ENCODE measurements at places on chromosomes 16 and 17.

DNA sequence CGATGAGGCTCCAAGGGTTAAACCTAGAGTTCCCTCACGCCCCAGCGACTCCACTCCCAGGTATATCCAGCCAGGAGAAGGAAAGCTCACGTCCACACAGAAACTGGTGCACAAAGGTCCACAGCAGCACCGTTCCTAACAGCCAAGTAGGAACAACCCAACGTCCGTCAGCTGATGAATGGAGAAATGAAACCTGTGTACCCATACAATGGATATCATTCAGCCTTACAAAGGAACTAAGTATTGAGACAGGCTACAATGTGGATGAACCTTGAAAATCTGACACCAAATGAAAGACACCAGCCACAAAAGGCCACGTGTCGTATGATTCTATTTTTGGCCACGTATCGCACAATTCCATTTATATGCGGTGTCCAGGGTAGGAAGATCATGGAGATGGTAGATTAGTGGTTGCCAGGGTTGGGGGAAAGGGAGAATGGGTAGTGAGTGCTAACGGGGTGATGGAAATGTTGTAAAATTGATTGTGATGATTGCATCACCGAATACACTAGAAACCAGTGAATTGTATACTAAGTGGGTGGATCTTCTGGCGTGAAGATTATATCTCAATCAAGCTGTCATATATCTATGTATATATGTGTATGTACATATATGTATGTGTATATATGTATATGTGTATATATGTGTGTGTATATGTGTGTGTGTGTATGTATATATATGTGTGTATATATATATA, 30.1 kb downstream of the NLRC3 start:
- no peak for DNase-seq

DNA sequence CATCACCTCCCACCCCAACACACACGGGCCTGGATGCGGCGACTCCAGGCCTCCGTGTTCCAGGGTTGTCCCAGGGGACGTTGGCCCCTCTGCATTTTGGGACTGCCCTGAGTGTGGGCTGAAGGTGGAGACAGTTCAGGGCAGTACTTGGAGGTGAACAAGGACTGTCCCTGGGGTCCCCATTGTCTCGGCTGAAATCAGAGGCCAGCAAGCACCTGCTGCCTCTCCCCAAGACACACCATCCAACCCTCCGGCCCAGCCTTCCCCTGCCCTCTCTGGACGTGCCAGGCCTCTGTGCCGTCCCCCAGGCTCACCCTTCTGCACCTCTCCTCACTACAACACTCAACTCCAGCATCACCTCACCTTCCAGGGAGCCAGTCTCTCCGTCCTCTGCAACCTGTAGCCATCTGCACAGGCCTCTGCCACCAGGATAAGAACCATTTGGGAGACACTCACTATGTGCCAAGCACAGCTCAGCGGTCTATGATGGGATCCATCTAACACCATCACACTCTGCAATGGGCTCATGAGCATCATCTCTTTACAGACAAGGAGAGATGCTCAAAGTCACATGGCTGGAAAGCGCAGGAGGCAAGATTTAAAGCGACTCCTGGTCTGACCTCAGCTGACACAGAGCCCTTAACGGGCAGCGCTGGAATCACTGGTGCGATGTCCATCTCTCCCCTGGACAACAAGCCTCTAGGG, 104.5 kb upstream of the SEC14L1 start:
- no peak for DNase-seq

DNA sequence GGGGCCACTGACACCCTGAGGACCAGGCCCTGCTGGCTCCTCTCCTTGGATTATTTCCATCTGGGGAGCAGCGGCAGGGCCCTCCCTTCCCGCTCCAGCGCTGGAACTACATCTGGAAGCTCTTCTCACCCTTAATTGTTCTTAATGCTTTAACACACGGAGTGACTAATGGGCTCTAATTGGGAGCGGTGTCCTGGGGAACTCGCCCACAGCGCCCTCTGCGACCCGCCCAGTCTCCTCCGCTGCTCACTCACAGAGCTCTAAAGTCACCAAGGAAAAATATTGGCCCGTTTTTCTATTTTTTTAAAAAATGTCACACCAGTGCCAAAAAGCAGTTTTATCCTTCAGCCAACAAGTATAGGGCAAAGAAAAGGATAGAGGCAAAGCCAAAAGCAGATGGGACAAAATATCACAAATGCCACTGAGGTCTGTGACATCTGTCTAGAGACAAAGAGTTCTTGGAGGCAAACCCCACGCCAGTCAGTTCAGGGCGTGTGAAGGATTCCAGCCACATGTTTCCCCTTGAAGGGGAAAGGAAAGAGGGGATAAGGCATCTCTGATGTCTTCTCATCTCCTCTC, 134.7 kb downstream of the RBFOX3 start:
- no peak for DNase-seq

DNA sequence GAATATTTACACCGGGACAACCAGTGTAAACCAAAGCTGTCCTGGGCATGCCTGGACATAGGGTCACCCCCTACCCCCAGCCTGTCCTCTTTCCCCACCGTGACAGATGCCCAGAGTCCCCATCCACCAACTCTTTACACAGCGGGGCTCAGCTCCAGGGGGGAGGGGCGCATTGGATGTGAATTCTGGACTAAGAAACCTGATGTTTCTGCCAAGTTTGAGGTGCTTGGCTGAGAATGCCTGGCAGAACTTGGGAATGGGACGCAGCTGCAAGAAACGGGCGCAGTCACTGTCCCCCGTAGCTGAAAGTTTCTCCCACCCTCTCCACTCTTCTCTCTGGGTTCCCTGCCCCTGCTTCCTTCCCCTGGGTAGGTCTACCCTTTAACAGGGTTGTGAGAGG, 68.0 kb upstream of the CDC42EP4 start:
- DNase-seq = no peak

- DNase-seq = no peak
Observed at GRCh38 chr16:11662582-11662981, 5.7 kb upstream of the SNN start.

DNA sequence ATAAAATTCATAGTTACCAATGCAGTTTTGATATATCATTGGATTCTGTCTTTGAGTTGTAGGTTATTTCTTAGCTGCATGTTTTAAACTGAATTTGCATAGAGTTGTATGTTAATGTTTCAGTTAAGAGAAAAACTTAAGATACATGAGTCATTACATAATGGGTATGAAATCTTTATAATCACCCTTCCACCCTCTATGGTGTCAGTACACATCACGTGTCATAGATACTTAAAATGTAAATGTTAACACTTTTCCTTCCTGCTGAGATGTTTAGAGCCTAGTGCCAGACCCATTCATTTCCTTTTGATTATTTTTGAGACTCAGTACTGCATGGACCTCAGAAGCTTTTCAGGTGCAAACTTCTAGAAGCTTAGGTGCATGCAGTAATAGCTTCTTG, 20.5 kb downstream of the ZNF207 start:
- DNase-seq = no peak

DNA sequence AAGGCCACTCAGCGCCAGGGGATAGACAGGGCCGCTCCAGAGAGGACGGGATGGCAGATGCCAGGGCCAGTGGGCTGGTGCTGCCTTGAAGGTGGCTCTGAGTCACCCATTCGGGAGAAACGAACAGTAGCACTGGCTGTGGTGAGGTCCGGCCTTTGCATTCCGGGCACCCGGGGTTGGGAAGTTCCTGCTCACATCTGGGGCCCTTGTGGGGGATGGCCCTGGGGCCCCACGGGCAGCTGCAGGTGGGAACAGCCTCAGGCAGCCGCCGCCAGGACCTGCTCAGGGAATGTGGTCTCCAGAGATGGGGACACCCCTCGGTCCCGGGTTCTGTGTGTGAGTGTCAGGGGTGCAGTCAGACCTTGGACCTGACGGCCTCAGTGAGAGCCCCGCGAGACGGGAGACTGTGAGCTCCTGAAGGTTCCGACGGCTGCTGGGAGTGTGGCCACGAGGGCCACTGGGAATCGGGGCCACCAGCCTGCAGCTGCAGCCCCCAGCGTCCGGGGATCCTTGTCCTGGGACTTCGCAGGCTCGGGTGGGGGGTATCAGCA, 1.4 kb downstream of the CBFA2T3 start:
- DNase-seq = no peak

GRCh38 chr17:61456061-61456681, 3.9 kb downstream of the TBX4 start:
- peak; percentile 44 for DNase-seq

DNA sequence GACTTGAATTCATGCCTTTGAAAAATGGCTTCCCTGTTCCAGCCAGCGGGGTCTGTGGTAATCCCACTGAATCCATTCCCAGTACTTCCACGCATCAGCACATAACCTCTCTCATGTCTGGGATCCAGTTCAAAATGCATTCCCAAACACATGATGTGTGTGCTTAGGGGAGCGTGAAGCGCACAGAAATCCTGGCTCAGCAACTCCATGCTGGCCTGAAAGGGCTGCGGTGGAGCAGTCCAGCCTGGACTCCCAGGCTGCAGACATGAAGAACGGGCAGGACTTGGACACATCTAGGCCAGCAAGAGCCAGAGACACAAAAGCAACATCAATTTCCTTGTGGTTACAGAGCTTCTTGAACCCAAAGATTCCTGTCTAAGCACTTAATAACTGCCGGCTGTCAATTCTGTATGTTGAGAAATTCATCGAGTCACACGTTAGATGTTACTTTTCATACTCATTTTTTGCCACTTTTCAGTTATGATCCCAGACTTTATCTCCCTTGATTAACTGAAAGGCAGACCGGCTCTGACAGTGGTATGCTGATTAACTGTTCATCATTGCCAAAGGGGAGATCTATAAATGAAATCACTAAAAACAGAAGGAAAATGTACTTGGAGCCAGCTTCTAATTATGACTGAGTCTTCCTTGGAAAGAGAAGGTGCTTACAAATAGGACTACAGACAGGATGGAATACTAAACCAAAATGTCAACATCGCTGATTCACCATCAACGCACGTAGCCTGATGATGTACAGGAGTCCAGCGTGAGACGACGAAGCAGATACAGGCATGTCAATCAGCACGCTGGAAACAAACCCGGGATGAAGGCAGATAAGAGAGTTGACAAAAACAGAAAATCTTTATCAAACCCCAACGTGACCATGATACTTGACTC, 23.0 kb downstream of the NSMCE1 start:
- DNase-seq = peak; percentile 16

DNA sequence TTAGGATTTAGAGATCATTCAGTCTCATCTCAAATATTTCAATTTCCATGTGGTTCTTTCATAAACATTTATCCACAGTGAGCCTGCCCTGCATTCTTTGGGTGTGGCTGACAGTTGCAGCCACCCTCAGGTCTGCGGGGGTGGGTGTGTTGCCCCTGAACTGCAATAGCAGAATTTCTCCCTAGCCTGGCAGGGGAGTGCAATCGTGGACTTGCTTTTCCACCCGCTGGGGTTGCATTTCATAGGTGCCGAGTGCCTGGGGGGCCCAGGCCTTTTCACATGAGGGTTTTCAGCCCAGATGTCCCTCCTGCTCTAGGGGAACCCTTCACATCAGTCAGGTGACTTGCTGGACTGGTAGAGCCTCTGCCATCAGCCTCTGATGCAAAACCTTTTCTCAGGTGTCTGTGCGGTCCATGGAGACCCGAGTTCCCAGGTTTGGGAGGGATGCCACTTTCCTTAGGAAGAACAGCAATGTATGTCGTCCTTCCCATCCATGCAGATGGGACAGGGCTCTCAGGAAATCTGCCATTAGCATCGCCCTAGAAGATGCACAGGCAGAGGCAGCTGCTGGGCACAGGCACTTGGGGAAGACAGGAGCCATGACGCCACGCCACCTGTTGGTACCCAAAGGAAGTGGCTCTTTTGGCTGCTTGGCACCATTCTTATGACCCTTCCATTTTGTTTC, 2.4 kb upstream of the USP36 start:
- peak; percentile 50 for DNase-seq

GRCh38 chr16:88318521-88318920, 64.2 kb upstream of the ZNF469 start:
- DNase-seq = no peak

DNA sequence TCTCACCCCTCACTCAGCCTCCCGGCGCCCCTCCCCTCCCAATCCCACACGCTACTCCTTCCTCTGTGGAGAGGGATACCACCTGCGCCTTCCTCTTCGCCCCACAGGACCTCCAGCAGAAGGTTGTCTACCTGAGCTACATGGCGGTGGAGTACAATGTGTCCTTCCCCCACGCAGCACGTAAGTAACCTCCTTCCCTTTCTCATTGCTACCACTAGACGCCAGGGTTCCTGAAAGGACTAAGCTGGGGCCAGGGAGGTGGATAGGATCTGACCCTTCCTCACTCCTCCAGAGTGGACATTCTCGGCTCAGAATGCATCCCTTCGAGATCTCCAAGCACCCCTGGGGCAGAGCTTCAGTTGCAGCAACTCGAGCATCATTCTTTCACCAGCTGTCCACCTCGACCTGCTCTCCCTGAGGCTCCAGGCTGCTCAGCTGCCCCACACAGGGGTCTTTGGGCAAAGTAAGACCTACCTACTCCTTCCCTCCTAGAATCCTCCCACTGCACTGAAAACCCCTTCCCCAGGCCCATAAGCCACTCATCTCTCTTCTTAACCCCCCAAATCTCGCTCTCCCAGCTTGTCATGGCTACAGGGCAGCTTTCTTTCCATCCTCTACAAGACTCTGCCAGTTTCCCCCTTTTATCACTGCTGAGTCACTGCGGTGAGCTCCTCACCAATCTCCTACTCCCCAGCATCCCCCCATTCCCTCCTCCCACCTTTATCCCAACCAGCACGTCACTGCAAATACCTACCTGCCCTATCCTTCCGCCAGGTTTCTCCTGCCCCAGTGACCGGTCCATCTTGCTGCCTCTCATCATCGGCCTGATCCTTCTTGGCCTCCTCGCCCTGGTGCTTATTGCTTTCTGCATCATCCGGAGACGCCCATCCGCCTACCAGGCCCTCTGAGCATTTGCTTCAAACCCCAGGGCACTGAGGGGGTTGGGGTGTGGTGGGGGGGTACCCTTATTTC, 1.5 kb downstream of the CD68 start:
- DNase-seq = no peak

- DNase-seq = no peak
Observed at GRCh38 chr16:57502048-57502775, 15.9 kb upstream of the DOK4 start.

- no peak for DNase-seq
Observed at GRCh38 chr17:63345611-63346010, 100.5 kb downstream of the CYB561 start.

DNA sequence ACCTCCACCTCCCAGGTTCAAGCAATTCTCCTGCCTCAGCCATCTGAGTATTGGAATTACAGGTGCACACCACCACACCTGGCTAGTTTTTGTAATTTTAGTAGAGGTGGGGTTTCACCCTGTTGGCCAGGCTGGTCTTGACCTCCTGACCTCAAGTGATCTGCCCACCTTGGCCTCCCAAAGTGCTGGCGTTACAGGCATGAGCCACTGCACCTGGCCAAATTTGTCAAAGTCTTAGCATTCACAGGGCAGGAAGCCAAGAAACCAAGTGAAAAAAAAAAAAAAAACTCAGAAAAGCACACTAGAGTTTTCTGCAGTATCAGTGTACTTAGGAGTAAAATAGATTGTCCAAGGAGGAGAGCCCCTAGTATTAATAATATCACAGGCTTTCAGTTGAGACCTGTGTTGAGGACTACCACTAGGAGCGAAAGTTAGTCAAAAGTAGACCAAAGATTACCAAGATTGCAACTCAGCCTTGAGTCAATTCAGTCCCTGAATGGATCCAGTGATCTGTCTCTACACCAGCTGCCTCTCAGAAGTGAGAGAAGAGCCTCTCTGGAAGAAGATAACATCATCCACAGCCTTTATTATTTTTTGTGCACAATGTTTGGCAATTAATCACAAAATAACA, 159.7 kb downstream of the CEP112 start:
- DNase-seq = no peak

- DNase-seq = peak; percentile 75
Observed at GRCh38 chr17:74361230-74362068, at the start of gene BTBD17. BTBD17 (minus strand) TSS chr17:74361868; CDS start chr17:74361819, 49 bp downstream.

GRCh38 chr16:15425861-15426260, 8.5 kb upstream of the BMERB1 start:
- no peak for DNase-seq
